CD4-positive, alpha-beta T cell treated with Interleukin-10 for 1 hour (primary cell): ENCODE measurements at places on chromosomes 12 and 14.

- no peak for DNase-seq
These were observed 41.3 kb upstream of the PNMA1 start for GRCh38 chr14:73755434-73756014.

DNA sequence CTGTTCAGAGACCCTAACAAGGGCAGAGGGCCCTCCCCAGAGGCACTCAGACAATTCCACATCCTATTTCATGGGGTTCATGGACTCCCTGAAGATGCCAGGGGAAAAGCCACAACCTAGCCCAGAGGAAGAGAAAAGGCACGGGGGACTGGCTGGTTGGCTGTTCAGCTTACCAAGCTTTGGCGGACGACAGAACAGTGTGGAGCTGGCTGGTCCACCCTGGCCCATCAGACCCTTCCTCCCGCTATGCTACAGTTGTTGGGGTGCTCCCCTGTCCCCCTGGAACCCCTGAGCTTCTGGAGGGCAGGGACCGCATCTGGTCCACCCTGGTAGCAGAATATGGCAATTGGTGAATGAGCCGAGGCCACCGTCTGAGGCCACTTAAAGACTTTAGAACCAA is 6.3 kb downstream of the TESC start:
- DNase-seq: no peak

- DNase-seq: no peak
These were observed 45.4 kb downstream of the RPH3A start for GRCh38 chr12:112836736-112837628.

DNA sequence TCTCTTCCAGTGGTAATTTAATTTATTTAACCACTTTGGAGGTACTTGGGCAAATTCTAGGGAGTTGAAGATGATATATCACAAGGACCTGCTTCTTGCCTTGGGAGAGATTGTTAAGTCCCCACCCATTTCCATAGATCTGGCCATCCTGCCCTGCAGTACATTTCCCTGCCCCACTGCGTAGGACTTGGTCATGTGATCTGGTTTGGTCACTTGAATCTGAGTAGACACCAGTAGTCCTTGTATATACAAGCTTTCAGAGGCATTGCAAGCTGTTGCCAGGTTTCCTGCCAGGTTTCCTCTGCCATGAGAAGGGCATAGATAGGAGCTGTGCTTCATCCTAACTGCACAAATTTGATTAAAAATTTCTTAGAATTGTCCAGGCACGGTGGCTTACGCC is 200.0 kb downstream of the ADAMTS20 start:
- DNase-seq: no peak

DNA sequence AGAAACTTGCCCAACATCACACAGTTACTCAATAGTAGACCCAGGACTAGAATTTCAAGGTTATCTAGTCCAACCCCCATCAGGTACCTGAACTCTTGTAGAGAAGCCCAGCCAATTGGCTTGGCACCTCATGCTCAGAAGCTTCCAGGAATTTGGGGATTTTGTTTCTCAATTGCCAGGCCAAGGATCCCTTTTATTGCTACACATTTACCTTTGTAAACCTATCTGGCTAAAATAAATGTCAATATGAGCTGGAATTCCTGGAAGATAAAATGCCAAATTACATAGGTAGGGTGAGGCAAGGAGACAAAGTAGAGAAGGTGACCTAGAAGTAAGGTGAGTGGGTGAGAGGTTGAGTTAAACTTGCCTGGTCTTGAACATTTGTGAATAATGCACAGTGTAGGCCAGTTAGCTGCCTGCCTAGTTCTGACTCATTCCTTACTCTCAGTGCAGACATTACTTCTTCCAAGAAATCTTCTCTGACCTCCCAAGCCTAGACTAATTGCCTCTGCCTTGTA is 36.3 kb downstream of the SDR9C7 start:
- no peak for DNase-seq

DNA sequence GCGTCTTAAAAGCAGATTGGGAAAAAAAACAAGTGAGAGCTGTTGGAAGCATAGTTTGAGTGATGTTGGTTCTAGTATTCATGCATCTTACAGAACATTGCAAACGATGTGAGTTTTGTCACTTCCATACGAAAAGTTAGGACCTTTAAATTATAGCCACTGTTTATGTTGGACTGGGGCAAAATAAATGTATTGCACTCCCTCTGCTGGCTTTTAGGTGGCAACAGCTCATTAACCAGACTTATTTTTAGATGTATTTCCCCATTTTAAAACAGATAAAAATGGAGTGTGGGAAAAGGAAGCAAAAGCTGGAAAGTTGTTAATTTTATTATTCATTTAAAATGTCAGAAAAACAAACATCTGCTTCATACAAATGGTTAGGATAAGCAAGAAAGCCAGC is 111.9 kb downstream of the LGR5 start:
- DNase-seq: no peak

GRCh38 chr12:52243856-52244614 is 11.0 kb downstream of the KRT7 start:
- DNase-seq: peak; percentile 64

- DNase-seq: peak; percentile 71
These were observed 755 bp downstream of the SETD1B start for GRCh38 chr12:121804417-121805111.

GRCh38 chr12:110853836-110854235 is 7.0 kb downstream of the CCDC63 start:
- DNase-seq: no peak

DNA sequence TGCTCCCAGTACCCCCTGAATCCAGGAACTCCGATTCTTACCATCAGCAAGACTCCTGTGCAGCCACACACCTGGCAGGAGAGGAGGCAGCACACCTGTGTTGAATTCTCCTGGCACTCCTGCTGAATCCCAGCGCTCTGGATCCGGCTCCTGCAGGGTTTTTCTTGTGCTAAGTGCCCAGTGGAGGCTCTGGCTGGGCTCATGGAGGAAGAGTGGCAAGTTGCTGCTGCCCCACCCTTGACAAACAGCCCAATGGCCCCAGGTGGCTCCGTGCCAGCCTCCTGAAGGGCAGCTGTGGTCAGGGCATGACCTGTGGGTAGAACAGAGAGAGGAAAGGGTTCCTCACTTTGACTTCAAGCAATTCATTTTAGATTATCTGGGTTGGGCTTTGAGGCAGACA is 20.0 kb downstream of the CRACR2A start:
- DNase-seq: no peak

DNA sequence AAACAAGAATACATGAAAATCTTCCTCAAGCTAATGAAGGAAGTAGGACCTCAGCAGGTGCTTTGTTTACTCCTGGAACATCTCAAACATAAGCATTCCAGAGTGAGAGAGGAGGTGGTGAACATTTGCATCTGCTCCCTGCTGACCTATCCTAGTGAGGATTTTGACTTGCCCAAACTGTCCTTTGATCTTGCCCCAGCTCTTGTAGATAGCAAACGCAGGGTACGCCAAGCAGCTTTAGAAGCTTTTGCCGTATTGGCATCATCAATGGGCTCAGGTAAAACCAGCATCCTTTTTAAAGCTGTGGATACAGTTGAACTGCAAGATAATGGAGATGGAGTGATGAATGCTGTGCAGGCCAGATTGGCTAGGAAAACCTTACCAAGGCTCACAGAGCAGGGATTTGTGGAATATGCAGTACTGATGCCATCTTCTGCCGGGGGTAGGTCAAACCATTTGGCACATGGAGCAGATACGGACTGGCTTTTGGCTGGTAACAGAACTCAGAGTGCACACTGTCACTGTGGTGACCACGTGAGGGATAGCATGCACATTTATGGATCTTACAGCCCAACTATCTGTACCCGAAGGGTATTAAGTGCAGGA is 1.9 kb downstream of the TOGARAM1 start:
- no peak for DNase-seq

- DNase-seq: no peak
These were observed 18.8 kb upstream of the FLVCR2 start for GRCh38 chr14:75559451-75560222.

GRCh38 chr12:93597608-93598007 is 25.1 kb downstream of the SOCS2 start:
- no peak for DNase-seq

DNA sequence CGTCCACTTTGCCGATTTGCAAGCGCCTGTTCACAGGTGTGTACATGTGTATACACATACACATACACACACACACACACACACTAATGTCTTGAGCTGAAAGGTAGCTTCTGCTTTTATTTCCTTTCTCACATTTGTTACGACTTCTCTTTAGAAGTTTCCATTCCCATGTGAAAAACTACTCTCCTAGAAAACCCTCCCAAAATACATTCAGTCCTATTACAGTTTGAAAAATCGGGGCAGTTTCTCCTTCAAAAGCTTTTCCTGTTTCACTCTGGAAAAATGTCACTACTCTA is 3.9 kb downstream of the BLTP3B start:
- no peak for DNase-seq

DNA sequence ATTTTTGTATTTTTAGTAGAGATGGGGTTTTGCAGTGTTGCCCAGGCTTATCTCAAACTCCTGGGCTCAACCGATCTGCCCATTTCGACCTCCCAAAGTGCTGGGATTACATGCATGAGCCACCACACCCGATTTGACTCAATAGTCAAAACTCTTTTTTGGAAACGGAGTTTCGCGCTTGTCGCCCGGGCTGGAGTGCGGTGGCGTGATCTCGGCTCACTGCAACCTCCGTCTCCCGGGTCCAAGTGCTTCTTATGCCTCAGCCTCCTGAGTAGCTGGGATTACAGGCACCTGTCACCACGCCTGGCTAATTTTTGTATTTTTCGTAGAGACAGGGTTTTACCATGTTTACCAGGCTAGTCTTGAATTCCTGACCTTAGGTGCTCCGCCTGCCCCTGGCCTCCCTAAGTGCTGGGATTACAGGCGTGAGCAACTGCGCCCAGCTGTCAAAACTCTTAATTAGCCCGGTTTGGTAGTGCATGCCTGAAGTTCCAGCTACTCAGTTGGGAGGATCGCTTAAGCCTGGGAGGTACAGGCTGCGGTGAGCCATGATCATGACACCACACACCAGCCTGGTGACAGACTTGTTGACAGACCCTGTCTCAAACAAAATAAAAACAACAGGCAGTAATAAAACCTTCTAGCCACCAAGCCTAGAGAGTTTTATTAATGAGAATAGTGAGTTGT is 12.4 kb downstream of the MED21 start:
- DNase-seq: no peak

DNA sequence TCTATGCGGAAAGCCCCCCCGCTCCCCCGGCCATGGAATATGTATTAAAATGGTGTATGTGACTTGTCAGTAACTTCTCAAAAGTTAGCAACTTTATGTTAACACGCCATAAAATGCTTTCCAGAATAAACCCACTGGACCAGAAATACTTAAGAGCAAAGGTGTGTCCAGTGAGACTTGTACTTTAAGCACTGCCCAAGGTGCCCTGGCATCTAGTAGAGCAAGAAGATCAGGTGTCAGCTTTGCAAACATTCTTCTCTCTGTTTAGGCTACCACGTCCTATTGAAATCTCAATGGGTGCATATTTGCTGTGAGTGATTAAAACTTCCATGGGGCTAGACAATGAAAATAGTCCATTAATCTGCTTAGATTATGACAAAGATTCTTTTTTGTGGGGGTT is 201.2 kb downstream of the ESR2 start:
- DNase-seq: no peak

DNA sequence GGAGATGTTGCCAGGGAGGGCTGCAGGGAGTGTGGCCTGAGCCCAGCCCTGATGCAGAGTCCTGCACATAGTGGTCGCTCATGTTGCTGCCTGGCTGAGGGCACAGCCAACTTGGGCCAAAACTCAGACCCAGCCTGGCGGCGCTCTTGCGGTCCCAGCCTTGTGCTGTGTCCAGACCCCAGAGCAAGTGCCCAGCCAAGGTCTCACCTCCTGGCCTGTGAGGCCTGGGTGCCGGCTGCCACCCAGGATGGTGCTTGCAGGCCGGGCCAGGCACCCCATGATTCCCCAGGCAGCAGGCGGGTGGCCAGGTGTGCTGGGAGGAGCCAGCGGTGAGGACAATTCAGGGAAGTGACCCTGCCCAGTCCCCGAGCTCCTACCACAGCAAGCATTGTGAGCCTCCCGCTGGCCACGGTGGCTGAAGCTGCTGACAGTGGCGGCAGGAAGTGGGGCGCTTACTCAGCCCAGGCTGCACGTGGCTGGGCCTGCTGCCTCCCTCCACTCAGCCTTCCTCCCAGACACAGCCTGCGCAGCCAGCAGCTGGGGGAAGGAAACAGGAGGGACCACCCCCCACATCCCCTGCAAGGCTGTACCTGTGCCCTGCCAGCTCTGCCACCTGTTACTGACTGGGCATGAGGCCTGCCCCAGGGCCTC is 17.7 kb upstream of the PGF start:
- DNase-seq: no peak

DNA sequence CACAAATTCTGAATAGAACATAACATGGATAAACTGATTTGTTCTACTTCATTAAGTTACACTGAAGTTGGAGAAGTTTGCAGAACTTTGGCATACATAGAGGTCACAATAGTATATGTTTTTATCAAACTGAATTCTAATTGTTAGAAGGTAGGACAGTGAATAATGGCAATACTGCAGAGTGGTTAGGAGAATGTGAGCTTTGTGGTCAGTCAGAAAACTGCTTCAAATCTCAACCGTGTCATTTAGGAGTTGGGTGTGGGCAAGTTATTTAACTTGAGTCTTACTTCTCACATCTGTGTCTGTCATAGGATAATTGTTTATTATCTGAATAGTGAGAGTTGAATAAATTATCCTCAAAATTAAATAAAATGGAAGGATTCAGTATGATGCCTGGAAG is 374.6 kb upstream of the SYT1 start:
- DNase-seq: no peak

GRCh38 chr14:59595071-59595470 is 18.5 kb upstream of the CCDC175 start:
- DNase-seq: no peak

GRCh38 chr12:92971859-92972524 is 42.9 kb upstream of the EEA1 start:
- no peak for DNase-seq

- no peak for DNase-seq
These were observed 21.1 kb upstream of the FLRT2 start for GRCh38 chr14:85508863-85509262.

DNA sequence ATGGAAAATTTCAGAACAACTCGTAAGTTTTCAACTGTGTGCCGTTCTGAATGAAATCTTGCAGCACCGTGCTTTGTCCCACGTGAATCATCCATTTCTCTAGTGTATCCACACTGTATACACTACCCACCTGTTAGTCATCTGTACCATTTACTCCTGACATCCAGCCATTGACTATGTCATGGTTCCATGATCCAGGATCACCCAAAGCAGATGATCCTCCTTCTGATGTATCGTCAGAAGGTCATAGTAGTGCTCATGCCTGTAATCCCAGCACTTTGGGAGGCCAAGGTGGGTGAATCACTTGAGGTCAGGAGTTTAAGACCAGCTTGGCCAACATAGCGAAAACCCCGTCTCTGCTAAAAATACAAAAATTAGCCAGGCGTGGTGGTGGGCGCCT is 122.9 kb downstream of the PPHLN1 start:
- no peak for DNase-seq

DNA sequence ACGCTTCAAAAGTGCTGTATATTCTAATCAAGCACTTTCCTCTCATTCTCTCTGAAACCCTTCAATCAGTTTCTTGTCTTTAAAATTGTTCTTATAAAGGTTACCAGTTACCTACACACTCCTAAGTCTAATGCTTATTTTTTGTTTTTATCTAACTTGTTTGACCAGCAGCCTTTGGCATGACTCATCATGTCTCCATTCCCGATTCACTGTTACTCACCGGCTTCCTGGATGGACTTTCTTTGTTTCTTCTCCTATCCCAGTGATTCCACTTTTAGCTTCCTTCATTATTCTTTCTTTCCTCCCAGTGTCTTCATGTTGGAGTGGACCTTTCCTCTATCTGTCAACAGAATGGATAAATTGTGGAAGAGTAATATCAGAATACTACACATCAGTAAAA is 368.6 kb upstream of the CCDC196 start:
- DNase-seq: no peak

- DNase-seq: no peak
These were observed 250.0 kb upstream of the E2F7 start for GRCh38 chr12:77315407-77315806.
